ENCODE measurements at places on chromosomes 6 and 20.

DNA sequence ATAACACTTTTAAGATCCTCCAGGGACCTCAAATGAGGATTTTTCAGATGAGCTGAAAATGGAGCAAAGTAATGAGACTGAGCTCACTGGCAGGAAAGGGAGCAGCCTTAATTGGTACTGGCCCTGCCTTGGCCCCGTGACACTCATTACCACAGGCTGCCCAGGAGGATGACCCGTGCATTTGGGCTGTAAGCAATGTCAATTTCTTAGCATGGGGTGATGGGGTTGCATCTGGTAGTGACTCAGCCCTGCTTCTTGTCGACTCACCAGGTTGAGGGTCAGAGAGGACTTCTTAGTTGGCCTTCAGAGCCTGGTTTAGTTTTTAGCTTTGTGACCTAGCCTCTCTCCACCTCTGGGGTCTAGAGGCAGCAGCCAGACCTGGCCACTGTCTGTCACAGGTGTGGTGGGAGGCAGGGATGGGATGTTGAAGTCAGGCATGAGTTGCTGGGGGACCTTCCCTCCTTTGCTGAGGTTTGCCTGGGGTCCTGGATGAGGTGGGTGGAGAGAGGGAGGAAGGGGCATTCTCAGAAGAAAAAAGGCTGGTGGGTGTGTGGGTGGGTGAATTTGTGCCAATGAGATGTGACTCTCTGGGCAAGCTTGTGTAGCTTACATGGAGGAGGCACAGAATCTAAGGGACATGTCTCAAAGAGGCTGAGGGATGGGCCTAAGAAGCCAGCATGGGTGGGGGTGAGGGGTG lies 25.9 kb upstream of the EPB41L1 start:
- peak; percentile 39 for DNase-seq

DNA sequence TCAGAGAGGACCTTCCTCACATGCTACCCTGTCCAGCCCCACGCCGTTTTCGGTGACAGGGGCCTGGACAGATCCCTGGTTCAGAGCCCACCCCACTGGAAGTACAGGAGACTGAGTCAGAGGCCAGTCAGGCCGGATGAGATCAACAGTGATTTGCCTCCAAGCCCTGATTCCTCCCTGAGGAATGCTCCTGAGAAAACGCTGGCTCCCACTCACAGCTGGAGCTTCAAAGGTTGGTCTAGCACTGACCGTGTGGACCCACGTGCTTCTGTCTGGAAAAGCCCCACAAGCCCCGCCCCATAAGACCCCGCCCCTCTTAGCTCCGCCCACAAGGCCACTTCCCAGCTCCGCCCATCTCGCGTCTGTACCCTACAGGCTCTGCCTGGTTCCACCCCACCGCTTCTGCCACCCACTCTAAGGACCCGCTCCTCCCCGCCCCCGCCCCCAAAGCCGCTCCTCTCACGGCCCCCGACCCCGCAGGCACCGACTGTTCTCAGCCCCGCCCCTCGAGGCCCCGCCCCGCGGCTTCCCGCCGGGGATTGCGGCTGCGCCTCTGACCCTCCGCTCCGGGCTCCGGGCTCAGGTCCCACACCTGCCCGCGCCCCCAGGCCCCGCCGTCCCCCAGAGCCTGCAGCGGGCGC lies 64.9 kb upstream of the BHLHE23 start:
- DNase-seq = no peak

DNA sequence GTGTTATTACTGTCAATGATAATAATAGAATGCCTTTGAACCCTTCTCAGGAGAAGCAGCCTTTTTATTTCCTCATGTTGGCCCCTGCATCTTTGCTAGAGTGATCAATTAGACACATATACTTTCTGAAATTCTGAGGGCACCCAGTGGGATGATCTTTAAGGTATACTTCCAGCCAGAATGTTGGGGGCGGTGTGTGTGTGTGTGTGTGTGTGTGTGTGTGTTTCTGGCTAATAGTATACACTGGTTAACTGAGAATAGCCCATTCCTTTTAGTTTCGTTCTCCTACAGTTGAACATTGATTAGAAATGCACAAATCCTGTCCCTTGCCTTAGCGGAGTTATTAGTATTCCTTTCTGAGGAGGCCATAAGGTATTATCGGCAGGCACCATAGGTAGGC lies 41.7 kb upstream of the CCDC167 start:
- DNase-seq = no peak

GRCh38 chr20:3137492-3137891 lies 22.2 kb downstream of the FASTKD5 start:
- no peak for DNase-seq

DNA sequence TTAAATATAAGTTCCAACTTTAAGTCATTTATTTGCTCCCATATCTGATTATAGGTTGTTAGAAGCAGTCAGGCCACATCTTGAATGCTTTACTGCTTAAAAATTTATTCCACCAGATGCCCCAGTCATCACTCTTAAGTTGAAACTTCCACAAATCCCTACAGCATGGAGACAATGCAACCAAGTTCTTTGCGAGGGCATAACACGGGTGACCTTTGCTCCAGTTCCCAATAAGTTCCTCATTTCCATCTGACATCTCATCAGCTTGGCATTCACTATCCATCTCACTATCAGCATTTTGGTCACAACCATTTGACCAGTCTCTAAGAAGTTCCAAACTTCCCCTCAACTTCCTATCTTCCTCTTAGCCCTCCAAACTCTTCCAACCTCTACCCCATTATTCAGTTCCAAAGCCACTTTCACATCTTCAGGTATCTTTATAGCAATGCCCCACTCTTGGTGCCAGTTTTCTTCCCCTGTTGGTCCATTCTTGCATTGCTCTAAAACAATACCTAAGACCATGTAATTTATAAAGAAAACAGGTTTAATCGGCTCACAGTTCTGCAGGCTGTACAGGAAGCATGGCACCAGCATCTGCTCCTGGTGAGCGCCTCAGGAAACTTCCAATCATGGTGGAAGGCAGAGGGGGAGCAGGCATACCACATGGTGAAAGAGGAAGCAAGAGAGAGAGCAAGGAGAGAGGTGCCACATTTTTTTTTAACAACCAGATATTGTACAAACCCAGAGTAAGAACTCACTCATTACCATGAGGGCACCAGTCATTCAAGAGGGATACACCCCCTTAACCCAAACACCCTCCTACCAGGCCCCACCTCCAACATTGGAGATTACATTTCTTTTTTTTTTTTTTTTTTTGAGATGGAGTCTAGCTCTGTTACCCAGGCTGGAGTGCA lies 15.9 kb upstream of the ITPR3 start:
- DNase-seq = no peak

DNA sequence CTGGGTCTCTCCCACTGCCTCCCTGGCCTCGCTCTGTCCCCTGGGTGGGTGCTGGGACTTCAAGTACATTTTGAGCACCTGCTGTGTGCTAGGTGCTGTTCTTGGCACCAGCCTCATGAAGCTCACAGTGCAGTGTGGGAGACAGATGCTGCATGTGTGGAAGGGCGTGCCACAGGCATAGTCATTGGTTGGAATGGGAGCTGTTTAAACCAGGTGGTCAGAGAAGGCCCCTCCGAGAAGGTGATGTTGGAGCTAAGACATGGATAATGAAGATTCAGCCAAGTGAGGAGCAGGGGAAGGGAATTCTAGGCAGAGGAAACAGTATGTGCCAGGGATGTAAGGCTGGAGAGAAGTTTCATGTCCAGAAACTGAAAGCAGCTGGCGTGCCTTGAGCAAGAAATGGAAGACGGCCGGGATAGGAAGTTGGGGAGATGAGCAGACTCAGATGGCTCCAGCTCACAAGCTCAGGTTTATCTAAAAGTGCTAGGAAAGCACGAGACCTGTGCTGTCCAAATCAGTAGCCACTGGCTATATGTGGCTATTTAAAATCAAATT lies 9.9 kb downstream of the LPIN3 start:
- DNase-seq = no peak

GRCh38 chr20:9685011-9685410 lies 153.9 kb downstream of the PAK5 start:
- no peak for DNase-seq
